DMS 273 treated with DMSO at 0.1 percent for 48 hours (cell line): ENCODE measurements at places on chromosomes 6 and 20.

GRCh38 chr20:6770786-6771100 lies 3.3 kb downstream of the BMP2 start:
- DNase-seq, result no peak

DNA sequence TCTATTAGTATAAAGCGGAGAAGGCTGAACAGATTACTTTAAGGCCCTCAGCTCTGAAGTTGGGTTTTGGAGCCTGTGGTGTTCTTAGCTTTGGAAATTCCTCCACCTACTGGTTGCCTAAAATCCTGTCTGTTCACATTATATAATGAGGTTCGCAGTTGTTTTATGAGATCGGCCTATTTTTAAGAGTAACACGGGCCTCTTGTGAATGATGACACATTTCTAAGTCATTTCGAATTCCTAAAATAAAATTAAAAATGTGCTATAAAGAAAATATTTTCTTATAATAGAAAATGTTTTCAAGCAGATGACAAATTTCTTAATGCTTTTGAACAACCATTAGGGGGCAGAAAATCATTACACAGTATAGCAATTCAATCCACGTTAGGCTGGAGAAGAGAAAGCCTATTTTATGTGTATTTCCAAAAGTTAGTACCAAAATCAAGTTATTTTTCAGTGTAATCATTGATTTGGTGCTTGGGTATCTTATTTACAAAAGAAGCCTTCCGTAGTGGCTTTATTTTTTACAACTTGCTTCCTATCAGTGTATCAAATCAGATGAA lies 15.8 kb upstream of the FAM8A1 start:
- peak; percentile 68 for DNase-seq

GRCh38 chr20:38434301-38434741 lies 807 bp downstream of the SNHG17 start:
- no peak for DNase-seq

- no peak for DNase-seq
Observed at GRCh38 chr20:58994390-58995159, 12.5 kb downstream of the CTSZ start.

- no peak for DNase-seq
Observed at GRCh38 chr20:50865591-50865990, 65.6 kb downstream of the ADNP start.

- no peak for DNase-seq
Observed at GRCh38 chr6:134674562-134674961, 275.3 kb downstream of the ALDH8A1 start.

DNA sequence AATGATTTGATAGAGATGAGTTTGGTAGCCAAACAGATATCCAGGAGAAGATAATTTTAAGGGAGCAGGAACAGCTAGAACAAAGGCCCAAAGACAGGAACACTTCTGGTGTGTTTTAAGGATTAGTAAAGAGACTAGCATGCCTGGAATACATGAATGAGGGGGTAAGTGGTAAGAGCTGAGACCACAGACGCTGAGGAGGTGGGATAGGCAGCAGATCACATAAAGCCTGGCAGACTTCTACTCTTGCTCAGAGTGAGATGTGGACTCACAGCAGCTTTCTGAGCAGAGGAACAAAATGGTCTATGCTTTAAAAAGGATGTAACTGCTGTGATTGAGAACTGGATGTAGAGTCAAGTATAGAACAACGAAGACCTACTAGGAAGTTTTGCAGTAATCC lies 100.1 kb downstream of the EPHA7 start:
- DNase-seq, result no peak
